Upper lobe of right lung (tissue), 1 donor: ENCODE measurements at places on chromosomes 11 and 22.

DNA sequence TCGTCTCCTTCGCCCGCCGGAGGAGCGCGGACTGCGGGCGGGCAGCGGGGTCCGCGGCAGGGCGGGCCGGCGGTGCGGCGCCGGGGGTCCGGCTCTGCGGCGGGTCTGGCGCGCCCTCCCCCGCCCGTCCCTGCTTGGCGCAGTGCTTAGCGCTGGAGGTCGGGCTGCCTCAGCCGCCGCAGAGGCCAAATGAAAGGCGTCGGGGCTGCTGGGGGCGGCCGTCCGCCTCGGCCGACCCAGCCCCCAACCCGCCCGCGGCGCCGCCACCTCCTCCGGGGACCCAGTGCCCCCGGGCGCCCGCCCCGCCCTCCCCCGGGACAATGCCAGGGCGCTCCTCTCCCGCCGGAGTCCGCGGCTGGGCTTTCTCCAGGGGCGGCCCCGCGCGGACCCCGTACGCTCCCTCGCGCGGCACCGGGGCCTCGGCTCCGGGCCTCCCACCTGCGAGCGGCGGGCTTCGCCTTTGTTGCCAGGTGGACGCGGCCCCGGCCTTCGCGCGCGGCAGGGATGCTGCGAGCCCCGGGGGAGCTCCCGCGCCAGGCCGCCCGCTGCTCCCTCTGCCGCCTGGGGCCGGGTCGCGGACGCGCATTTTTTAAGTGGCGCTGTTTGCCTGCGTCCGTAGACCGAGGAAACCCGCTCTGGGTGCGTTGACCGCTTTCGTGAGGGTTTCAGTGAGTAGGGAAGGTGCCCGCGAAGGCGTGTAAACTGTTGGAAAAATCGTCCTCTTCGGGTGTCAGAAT, 583 bp downstream of the APLP2 start:
- peak; percentile 77 for DNase-seq

DNA sequence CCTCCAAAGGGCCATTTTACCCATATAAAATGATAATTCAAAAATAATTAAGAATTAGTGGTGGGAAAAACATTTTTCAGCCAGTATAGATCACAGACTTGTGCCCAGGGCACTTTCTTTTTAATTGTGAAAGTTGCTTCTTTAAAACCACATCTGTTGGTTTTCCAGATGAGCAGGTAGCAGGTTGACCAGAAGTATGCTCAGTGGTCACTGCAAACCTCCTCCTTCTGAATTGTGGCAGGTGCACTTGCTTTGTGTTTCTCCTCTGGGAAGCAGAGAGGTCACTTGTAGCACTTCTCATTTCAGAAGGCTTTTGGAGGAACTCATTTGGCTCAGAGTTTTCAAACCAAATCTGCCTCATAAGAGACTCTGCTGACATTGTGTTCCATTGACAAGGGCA, 24.6 kb upstream of the CWF19L2 start:
- no peak for DNase-seq

DNA sequence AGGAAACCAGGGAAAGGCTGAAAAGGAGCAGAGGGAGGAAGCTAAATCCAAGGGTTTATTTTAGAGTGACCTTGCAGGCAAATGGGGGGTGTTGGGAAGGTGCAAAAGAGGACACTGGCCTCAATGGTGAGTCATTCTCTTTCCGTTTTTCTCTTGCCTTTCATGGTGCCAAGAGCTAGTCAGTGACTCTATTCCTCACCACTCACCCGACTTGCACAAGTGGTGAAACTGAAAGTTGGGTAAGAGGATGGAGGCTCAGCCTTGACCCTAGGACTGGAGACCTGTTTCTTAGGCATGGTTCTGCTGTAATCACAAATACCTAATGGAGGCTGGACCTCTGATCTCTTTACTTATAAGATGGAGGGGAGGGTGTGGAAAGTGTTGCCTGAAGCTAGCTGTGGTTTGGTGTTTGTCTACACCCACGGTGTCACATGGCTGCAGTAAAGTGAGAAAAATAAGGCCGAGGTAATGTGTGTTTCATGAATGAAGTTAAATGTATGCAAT, 67.3 kb upstream of the CREB3L1 start:
- no peak for DNase-seq

DNA sequence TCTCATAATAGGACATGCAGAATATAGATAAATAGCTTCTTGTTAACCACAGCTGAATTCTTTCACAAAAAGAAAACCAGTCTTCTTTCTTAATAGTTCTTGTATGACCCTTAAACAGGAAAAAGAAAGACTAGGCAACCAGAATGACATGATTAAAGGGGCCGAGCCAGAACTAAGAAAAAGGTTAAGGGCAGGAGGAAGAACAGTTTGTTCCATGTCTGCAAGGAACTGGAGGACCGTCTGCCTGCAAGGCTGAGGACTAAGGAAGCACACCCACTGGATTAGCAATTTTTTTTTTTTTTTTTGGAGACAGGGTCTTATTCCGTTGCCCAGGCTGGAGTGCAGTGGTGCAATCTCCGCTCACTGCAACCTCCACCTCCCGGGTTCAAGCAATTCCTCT, 26.0 kb upstream of the TMPRSS5 start:
- no peak for DNase-seq

DNA sequence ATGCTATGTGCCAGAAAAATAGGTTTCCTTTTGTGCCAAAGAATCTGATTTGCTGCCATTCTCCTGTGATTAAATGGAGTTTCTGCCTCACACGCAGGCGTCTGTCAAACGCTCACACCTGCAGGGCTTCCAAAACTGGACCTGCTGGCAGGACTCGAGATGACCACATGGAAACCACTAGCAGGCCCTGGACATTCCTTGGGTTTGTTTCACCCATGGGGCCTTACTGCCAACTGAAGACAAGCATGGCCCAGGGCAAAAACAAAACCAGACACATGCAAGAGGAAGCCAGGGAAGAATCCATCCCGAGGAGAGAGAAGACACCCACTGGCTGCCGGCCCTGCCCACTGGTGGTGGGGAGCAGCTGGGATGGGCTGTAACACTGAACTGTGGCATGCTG, 55.9 kb upstream of the MN1 start:
- DNase-seq = no peak

DNA sequence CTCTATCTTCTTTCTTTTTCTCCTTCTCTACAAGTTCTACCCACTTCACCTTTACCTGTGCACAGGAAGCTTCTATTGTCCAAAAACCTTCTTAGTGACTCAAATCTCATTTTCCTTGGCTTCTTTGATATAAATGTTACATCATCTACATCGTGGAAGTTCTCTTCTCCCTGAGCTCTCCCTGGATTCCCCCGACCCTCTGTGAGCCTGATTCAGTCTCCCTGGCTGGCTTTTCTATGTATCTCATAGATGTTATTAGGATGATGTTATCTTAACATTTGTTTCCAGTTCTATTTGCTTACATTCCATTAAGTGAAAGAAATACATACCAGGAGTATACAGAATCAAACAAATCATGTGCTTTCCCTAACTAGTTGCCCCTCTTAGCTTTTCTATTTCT, 235.8 kb upstream of the PITPNB start:
- DNase-seq = no peak
